ENCODE measurements at places on chromosomes 2 and 18. TPM values are rescaled to one million over a fixed set of nuclear protein-coding genes. Genes with fewer than 3 reads are reported as not detected.

Gene VSNL1
- total RNA-seq, result not detected

- DNase-seq, result no peak
Observed at GRCh38 chr2:193201583-193201982, 1006.9 kb upstream of the TMEFF2 start.

DNA sequence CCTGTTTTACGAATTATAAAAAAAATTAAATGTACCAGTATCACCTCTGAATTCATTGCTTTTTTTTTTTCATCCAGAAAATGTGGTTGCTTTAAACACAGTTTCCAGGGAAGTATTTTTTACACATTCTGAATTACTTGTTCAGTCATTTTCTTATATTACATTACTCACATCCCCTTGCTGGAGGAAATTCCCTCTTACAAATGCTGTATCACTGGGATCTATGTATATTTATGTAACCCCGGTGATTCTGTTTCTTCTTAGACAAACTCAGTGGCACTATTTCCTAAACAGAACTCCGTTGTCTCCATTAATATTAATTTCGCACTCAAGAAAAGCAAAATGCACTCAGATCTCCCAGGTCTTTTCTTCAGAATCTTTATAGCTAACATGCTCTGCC is 1078.5 kb upstream of the ZEB2 start:
- no peak for DNase-seq

Gene DPYSL5
- total RNA-seq, result not detected

DNA sequence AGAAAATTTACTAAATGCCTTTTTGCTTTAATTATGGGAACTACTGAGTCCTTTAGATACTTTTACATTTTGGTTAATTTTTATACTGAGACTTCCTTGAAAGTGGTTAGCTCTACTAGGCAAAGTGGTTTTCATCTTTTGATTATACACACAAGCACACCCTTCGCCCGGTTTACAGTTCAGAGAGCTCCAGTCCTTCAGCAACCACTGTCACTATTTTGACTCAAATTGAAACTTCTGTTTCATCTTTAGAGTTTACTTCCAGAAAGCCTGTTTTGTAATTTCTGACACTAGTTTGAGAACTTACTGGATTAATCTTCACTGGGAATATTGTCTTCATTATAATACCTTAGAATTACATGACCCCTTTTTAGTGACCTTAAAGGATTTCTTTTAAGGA is 140.3 kb upstream of the FOSL2 start:
- peak; percentile 45 for DNase-seq

Gene PROKR1
- not detected for total RNA-seq

All from activated T-cell treated with anti-CD3 and anti-CD28 coated beads, Interleukin-2, amount 50 U/mL, for 72 hours (primary cell).